ENCODE measurements at places on chromosomes 4 and X.

- peak; percentile 63 for DNase-seq
Measured at GRCh38 chr4:127965803-127966175, 583 bp downstream of the ABHD18 start.

GRCh38 chr4:34790131-34790530 is 1454.2 kb downstream of the ARAP2 start:
- DNase-seq: no peak

GRCh38 chr4:184016759-184017668 is 111.9 kb downstream of the STOX2 start:
- DNase-seq: no peak

GRCh38 chrX:153573984-153574383 is 25.0 kb downstream of the CCNQ start:
- DNase-seq: no peak

DNA sequence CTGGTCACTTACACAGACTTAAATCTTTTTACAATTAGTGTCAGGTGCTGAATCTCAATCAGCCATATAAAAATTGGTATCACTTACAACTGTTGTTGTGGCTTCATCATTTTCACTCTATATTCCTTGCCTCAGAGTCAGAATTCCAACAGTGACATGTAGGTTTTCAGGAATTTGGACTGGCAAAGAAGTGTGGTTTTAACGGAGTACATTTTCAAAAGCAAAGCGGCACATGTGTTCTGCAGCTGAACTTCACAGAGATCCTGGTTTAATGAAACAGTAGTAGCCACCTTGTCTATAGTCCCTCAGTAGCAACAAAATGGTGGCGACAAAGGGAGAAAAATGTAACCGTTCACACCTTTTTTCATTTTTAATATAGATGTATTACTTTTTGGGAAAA is 486.6 kb downstream of the FAT4 start:
- DNase-seq: no peak
